Activated gamma-delta T cell treated with Interleukin-2 at 50 U/mL for 16 hours (primary cell): ENCODE measurements at places on chromosomes 3 and 15.

DNA sequence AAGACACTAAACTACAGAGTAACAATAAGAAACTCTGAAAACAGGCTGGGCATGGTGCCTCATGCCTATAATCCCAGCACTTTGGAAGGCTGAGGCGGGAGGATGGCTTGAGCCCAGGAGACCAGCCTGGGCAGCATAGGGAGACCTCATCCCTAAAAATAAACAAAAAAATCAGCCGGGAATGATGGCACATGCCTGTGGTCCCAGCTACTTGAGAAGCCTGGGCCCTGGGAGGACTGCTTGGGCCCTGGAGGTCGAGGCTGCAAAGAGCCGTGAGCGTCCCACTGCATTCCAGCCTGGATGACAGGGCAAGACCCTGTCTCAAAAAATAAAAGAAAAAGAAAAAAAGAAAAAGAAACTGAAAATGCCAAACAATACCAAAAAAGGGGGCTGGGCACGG lies 55.4 kb downstream of the TMCC1 start:
- no peak for DNase-seq

GRCh38 chr3:177976241-177976640 lies 560.0 kb upstream of the KCNMB2 start:
- no peak for DNase-seq

DNA sequence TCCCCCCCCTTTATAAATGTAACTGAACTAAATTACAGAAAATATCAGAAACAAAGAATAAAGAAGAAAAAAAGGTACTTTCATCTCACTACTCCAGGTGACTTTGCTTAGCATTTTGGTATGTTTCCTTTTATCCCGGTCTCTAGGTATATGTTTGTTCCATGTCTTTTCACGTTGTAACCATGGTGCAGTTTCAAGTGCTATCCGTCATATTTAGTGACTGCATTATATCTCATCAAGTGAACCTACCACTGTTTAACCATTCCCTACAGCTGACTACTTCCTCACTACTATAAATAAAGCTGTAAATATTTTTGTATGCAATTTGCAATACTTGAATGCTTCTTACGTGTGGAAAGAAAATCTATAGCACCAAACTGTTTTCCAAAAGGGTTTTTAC lies 2.2 kb downstream of the BTBD1 start:
- no peak for DNase-seq

- no peak for DNase-seq
These were observed 56.5 kb downstream of the NEK11 start for GRCh38 chr3:131082871-131083863.

GRCh38 chr3:182810574-182811268 lies 17.4 kb downstream of the ATP11B start:
- DNase-seq, result no peak
